ENCODE measurements at places on chromosomes 11 and 22.

- DNase-seq: no peak
Observed at GRCh38 chr11:61062181-61062930, 39.9 kb upstream of the CD5 start.

DNA sequence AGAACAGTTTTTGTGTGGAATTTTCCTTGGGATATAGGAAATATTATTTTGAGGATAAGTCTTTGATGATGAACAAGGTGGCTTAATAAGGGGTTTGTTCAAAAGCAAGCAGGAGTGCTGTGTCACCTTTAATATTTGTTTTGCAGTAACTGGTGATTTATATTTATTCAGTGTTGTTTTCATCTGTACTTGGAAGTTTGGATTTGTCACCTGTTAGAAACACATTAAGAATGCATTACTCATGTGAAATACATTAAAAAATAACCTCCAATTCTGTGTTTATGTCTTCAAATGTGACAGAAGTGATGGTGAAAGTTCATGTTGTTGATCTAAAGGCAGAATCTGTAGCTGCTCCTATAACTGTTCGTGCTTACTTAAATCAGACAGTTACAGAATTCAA is 70.5 kb downstream of the DKK3 start:
- no peak for DNase-seq

DNA sequence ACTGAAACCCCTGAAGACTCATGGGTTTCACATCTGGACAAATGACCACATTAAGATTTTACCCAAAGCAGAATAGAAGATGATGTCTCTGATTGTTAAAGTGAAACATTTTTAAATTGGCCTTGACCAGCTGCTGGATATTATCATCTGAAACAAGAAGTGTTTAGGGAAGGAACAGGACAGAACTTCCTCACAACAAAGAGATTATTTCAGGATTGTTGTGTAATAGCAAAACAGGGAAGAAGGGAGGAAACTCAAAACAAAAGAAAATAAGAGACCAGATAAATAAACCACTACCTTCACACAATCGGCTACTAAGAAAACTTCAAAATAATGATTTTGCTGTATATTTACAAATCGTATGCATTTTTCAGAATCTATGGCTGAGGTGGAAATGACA is 319.2 kb upstream of the API5 start:
- no peak for DNase-seq

- no peak for DNase-seq
Observed at GRCh38 chr22:46062232-46062615, 85.3 kb upstream of the WNT7B start.

GRCh38 chr11:94823102-94823732 is 55.1 kb downstream of the AMOTL1 start:
- no peak for DNase-seq

GRCh38 chr11:1761857-1762536 is 1.7 kb downstream of the CTSD start:
- no peak for DNase-seq

GRCh38 chr11:115678942-115679341 is 174.7 kb upstream of the CADM1 start:
- DNase-seq: no peak

GRCh38 chr22:19480173-19480568 is 451 bp downstream of the CDC45 start:
- no peak for DNase-seq
